ENCODE measurements at places on chromosomes 7 and 10.

GRCh38 chr7:138613630-138614029, 87.5 kb downstream of the SVOPL start:
- no peak for DNase-seq

DNA sequence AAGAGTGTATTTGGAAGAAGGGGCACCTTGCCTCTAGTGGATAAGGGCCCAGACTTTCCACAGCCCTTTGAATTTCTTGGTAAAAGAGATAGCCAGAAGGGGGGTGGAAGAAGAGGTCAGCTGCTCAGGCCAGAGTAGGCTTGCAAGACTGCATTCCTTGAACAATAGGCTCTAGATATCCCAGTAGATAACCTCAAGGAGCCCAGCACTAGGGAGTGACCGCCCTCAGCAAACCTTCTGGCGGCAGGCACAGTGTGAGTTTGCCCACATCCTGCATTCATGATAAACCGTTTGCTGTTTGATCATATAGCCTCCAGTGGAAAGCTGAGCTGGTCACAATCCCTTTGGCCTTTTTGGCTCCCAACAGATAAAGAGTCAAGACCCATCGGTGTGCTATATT, 70.5 kb downstream of the NPY start:
- DNase-seq = no peak

GRCh38 chr10:125064681-125065492, 95.5 kb downstream of the CTBP2 start:
- DNase-seq = peak; percentile 83

DNA sequence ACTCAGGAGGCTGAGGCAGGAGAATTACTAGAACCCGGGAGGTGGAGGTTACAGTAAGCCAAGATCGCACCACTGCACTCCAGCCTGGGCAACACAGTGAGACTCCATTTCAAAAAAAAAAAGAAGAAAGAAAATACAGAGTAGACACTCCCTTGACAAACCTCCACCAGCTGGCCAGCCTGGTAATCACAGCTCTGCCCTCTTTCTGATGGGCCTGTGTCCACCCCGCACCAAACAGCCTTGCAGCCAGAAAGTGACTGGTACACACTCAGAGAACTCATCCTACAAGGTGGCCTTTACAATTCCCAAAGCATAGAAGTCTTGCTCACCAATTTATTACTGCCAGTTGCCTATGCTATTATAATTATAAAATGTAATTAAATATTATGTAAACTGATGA, 66.6 kb downstream of the COBL start:
- DNase-seq = no peak

DNA sequence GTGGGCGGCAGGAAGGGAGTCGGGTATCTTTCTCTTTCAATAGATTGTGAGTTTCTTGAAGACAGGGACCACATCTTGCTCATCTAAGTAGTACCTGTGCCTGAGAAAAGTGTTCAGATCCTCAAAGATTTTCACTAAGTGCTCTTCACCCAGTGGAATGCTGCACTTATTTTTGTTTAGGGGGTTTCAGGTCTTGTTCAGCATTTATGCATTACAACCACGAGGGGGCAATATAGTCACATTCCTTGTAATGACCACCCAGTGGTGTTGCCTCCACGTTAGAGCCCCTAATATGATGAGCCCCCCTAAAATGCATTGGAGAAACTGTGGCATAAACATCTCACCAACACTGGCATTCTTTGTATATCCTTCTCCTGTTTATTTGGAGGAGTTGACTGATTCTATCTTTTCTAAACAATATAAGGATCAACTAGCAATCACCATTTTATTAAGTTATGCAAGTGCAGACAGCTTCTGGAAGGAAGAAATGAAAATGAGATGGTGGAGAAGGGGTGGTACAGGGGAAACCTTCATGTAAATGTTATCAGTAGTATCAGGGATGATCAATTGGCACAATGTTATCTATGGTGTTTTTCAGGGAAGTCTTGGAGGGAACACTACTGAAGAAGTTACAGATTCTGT, 3.1 kb upstream of the PAPSS2 start:
- peak; percentile 55 for DNase-seq

DNA sequence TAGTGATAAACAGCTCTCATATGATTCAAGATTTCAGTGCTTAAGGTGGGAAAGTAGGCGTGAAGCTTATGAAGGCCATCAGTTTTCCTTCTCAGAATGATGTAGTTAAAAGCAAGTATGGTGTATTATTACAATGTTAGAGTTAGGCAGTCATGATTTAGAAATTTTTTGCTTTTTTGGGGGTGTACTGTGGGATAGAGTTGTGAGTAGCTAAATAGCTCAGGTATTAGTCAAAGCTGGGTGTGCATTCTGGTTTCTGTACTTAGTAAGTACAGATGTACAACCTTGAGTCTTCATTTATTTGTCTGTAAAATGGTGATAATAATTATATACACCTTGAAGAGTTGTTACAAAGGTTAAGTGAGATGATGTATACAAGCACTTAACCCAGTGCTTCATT, 52.2 kb downstream of the R3HCC1L start:
- DNase-seq = no peak

GRCh38 chr10:97891497-97892167, 42.0 kb downstream of the GOLGA7B start:
- no peak for DNase-seq

GRCh38 chr10:5665373-5666007, 905 bp downstream of the ASB13 start:
- DNase-seq = peak; percentile 8

- no peak for DNase-seq
Measured at GRCh38 chr10:31947144-31947926, 18.7 kb upstream of the ARHGAP12 start.

DNA sequence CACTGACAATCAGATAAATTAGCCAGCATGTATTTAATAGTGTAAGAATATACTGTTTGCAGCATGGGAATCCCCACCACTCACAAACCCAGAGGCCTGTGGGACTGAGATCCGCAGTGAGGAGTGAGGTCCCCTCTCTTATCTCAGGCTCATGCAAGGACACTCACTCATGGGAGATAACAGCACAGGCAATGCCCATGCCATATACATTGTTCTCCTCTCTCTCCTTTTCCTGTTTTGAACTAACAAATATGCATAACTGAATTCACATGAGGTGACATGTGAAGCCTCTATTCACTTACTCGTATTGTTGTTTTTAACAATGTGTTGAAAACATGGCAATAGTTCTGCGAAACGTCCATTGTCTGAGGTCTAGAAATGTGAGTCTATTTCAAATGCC, 230.5 kb downstream of the ARHGAP21 start:
- no peak for DNase-seq

- no peak for DNase-seq
Measured at GRCh38 chr7:91431601-91432000, 167.4 kb downstream of the FZD1 start.

DNA sequence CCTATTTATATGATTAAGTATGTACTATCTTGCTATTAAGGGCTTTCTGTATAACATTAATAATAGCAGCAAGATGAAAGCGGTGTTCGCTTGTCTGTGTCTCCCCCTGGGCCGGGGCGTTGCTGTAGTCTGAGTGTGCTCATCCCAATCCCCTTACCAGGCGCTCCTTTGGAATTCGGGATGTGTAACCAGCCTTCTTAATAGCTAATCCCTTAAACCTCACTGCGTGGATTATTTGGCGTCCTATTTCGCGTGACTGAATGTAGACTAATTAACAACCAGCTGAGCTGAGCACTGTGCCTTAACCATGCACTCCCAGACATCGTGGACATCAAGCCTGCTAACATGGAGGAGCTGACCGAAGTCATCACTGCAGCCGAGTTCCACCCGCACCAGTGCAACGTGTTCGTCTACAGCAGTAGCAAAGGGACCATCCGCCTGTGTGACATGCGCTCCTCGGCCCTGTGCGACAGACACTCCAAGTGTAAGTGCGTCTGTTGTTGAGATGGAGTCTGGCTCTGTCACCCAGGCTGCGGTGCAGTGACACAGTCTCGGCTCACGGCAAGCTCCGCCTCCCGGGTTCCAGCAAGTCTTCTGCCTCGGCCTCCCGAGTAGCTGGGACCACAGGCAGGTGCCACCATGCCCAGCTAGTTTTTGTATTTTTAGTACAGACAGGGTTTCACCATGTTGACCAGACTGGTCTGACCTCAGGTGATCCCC, 36.6 kb downstream of the BNIP3 start:
- DNase-seq = no peak

DNA sequence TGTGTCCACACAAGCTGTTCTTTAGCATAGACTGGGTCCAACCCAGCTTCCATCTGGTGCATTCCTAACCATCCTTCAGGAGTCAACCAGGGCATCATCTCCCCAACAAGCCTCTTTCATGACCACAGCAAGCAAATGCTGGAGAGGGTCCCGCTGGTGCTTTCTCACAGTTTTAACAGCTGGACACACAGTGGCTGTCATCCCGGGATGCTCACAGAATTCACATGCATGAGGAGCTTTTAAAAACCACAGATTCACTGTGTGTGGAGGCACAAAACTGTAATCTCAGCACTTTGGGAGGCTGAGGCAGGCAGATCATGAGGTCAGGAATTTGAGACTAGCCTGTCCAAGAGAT, 6.4 kb upstream of the CYP3A7 start:
- DNase-seq = no peak

GRCh38 chr7:111903016-111903415, 303.2 kb downstream of the DOCK4 start:
- no peak for DNase-seq

GRCh38 chr7:127437837-127438236, 45.3 kb upstream of the ZNF800 start:
- no peak for DNase-seq

- DNase-seq = no peak
Measured at GRCh38 chr10:94225589-94225988, 137.2 kb downstream of the NOC3L start.

- no peak for DNase-seq
Measured at GRCh38 chr10:16941870-16942269, 124.6 kb upstream of the RSU1 start.

GRCh38 chr7:33107136-33108066, 1.8 kb downstream of the RP9 start:
- DNase-seq = peak; percentile 47

DNA sequence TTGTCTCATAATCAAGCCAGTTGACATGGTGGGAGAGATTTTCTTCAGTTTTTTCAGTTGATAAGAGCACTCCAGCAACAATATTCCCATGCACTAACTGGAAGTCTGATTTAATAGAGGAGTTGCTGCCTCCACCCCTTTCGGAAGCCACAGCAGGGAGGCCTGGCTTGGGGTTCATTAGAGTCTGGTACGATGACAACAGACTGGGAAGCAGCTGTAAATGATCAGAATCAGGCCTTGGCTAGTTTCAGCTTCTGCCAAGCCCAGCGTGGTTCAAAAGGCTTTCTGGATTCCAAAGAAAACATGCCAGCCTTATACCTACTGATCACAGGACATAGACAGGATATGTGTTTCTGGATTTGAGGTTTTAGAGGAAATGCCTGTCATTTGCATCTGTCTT, 274.0 kb downstream of the CSTF2T start:
- no peak for DNase-seq

DNA sequence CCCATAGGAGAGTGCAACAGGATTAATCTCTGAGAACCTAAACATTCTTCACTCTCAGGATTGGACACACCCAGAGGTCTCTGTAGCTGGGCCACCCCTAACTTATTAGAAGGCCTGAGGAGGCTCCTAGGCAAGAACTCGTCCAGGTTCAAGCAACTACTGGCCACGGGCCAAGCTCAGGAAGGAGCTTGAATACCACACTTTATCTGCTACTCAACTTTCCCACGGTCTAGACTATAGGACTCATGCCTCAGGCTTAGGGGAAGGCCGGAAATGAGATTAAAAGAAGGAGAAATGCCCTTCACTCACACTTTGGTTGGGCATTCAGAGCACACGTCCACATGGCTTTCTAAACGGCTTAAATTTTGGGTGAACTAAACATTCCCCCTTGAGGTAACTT, 142.8 kb upstream of the PHYHIPL start:
- DNase-seq = no peak

DNA sequence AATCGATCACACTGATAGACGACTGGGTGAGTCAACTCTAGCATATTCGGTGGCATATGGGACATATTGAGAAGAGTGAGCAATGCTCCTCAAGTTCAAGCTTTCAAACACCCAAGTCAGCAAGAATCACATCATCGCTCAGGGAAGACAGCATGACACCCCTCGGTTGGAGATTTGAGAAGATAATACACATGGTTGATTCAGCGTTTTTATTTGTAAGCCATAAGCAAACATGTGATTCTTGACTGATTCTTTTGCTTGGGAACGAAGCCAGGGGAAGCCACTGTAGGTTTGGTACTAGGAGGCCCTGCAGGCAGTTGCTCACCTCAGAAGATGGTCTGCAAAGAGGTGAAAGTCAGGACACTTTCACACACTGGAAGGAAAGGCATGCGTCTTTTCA, 12.6 kb downstream of the UCMA start:
- peak; percentile 5 for DNase-seq

DNA sequence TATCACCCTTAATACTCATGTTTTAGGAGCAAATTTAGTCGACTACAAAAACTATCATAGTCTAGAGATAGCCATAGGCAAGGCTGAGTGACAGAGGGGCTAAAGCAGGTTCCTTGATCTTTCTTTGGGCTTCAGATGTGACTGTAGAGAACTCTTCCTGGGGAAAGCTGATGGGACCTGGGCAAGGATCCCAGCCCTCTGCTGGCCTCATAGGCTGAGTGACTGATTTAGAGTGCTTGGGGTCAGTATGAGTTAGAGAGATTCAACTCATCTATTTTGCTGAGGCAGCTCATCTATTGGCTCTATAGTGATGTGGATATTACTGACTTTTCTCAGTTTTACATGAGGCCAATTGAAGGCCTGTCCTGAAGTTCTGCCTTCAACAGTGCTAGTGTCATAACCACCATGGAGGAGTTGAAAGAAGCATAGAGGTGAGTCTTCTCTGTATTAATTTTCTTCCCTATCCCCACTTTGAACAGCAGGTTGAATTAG, 81.6 kb downstream of the SAMD9 start:
- peak; percentile 27 for DNase-seq

GRCh38 chr7:18997477-18998150, 119.8 kb downstream of the TWIST1 start:
- no peak for DNase-seq

GRCh38 chr10:80760914-80761371, 223.2 kb downstream of the SH2D4B start:
- no peak for DNase-seq

DNA sequence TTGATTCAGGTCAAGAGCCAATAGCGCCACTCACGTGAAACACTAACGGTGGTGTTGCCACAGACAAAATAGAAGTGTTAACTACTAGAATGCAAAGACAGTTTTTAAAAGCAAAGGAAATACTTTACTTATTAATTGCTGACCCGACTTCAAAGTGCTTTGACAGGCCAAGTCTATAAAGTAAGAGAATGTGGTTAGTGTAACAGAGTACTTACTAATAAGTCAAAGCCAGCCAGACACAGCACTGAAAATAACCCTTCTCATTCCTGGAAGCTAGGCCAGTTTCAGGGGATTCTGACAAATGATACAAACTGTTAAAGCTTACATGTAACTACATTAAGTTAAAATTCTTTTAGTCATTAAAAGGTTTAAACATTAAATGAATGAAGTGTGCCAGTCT, 50.3 kb downstream of the ENO4 start:
- no peak for DNase-seq

DNA sequence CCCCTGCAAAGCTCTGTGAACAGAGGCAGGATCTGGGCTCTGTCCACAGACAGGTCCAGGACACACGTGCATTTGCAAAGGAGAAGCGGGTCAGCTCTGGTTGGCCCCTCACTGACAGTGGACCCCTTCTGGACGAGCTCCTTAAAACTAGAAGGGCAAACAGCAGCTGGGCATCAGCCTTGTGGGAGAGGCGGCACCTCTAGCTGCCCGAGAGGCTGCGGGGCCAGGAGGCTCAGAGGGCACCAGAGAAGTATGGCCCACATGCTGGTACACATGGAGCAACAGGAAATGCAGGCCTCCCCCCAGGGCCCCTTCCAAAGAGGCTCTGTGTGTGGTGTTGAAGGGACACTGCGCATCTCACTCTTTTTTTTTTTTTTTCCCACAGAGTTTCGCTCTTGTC, 233.0 kb upstream of the TCERG1L start:
- no peak for DNase-seq
